ENCODE measurements at places on chromosomes 5 and 9.

DNA sequence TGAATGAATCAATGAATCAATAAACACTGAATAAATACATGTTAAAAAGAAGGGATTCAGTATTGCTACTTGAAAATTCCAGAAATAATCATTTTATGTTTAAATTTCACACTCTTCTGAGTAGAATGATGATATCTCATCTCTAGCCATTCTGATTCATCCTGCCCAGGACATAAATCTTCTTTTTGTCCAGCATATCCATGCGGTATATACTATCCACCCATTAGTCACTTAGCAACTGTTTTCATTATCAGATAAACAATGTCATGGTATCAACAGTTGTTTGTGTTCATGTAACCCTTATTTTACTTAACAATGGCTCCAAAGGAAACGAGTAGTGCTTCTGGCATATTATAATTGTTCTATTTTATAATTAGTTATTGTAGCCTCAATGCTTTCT is 432.4 kb upstream of the SMC2 start:
- no peak for DNase-seq

- DNase-seq, result no peak
Observed at GRCh38 chr5:135038205-135038812, 4.3 kb upstream of the PITX1 start.

DNA sequence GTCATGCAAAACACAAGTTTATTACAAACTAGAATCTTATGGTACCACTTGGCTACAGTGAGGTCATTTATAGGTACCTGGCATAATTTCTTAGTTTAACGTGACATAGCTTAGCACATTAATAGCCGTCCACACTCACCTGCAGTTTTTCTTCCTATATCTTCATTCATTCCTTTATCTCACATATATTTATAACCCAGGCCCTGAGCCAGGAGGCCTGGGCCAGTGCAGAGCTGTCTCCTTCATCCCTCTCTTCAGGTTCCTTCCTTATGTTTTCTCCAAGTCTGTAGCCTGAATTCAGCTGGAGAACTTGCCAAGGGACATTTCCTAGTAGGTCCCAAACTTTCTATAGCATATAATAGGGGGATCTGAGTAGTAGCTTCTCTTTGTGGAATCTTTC is 367.9 kb upstream of the SGCD start:
- DNase-seq, result no peak

- DNase-seq, result no peak
Observed at GRCh38 chr9:37984672-37985611, 81.0 kb upstream of the SLC25A51 start.

DNA sequence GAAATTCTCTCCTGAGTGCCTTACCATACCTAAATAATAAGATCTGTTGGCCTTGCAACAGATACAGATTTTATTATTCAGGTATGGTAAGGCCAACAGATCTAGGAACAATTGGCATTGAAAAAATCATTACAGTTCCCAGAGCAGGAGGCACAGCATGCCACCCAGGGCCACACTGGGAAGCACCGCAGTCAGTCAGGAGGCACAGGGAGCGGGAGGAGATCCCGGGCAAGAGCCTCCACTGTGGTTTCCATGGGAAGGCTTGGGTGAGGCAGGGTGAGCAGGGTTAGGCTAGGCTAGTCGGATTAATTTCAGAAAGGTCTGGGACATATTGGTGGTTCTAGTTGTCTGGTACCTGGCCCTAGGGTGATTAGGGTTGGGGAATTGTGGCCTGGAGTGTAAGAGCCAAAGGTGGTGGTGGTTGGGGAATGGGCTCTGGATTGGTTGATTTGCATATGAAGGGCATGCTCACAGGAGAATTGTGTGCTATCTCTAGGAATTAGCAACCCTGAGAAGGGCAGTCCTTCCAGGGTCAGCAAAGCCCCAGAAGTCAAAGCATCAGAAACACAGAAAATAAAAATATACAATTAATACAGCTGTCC is 111.4 kb downstream of the PDE8B start:
- no peak for DNase-seq

- DNase-seq, result no peak
Observed at GRCh38 chr5:51829230-51829629, 446.0 kb downstream of the ISL1 start.

DNA sequence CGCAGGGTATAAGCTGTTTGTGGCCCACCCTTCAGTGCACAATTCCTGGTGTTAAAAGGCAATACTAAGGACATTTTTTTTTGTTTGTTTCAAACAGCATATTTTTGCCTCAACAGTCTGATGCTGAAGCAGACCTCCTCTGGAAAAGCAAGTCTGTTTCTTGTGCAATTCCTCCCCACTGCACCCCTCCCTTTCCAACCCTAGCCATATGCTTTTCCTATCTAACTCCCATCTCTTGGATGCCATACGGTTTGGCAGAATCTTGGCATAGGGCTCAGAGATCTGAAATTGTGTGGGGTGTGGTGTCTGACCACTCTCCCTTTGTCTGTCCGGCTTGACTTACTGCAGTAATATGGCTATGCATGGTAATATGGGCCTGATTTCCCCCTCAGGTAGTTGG is 161.6 kb downstream of the TMEM38B start:
- DNase-seq, result no peak

- no peak for DNase-seq
Observed at GRCh38 chr5:10700516-10700915, 60.5 kb downstream of the DAP start.

DNA sequence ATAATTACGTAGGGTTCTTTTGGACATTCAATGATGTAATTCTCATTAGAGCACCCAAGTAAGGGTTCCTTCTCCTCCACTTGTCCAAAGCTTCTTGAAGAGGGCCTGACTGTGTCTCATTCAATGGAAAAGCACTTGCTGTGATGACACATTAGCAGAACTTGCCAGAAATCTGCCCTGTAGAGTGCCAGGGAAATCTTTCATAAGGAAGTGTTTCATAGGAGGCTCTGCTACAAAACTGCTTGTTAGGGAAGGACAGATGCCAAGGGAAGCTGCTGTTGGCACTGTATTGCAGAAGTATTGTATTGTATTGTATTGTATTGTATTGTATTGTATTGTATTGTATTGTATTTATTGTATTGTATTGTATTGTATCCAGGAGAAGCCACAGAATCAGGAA is 45.5 kb upstream of the MPDZ start:
- DNase-seq, result no peak

GRCh38 chr9:93390953-93391515 is 60.5 kb upstream of the FAM120A start:
- DNase-seq, result no peak

GRCh38 chr9:4734150-4734549 is 6.9 kb downstream of the AK3 start:
- no peak for DNase-seq

DNA sequence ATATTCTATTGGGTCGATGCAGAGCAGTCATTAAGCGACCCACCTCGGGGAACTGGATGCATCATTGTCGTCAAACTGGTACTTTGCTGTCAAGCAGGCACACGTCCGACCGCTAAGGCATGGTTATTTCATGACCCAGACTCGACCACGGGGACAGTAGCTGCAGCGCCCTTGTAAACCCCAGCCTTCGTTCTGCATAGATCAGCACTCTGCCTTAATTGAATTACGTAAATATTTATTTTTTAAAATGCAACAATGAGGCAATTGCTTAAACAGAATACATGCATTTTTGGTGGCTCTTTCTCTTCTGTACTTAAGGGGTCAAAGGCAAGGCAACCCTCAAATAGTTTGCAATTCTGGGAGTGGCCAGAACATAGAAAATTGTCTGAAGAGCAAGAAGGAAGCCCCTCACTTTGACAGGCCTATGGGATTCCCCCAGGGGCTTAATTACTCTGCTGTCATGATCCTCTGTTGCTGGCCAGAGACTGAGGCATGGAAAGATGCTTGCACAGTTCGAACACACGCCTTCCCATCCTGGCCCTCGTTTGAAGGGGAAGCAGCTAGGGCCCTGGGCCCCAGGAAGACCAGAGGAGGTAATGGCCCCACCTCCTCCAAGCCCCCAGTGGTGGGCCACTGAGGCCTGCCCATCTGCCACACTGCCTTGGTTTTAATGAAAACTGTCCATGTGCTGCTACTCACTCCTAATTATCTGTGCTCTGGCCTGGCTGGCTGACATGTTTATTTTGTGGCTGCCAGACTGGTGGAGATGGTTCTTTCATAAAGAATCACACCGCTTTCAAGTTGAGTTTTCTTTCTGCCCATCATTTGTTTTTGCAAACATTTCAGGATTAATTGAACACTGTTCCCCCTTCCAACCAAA is 169.7 kb upstream of the MAST4 start:
- DNase-seq, result no peak

DNA sequence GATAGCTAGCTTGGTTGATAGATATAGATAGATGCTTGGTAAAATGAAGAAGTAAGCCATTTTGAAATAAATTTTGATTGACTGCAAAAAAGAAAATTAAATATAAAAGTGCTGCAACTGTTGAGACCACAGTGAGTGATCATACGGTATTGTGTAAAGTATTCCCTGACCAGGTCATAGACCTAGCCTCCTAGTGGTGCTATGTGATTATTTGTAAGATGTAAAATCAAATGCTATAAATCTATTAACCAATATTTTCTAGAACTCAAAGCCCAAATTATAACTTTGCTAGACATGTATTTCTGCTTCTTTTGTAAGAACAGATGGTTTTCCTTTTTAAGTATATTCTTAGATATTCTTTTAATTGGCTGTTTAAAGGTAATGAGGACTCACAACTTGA is 480.2 kb upstream of the PTPRD start:
- DNase-seq, result no peak

DNA sequence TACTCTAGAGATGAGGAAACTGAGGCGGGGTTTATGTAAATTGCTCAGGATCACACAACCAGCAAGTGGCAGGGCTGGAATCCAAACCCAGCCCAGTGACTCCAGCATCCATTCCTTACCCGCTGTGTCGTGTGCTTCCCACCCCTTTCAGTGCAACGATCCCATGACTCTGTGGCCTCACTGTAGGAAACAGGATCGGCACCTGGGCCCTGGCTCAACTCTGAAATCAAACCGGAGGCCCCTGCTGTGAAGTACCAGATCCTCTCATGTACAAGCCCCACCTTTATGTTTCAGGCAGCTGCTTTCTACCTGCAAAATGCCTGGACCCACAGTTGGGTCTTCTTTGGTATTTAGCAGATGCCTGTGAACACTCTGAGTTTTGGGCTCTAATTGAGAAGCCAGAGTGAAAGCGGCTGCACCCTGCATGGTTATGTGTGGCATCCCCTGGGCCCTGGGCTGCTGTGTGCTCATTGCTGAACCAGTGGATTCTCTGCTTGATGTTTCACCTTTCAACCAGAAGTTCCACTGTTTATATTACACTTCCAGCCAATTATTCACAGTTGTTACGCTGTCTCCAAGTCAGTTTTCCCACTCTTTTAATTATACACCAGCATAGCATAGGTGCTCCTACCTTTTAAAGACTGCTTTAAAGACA is 36.7 kb downstream of the ABLIM3 start:
- DNase-seq, result no peak

DNA sequence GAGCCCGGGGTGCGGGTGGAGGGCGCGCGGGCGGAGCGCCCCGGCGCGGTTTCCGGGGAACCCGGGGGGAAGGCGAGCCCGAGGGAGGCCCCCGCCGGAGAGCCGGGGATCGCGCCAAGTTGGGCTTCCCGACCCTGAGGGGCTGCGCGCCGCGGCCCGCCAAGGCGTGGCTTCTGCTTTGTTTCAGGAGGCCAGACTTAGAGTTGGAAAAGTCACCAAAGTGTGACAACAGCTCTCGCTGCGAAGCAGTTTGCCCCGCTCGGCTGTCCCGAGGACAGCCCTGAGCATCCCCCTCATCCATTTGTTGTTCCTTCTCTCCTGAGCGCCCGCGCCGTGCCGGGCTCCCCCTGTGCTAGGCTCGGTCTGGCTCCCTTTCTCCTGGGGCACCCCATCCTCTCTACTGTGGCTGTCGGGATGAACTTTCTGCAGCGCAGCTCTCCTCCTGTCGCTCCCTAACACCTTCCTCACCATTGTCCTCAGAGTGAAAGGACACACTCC is 410 bp downstream of the GLIPR2 start:
- no peak for DNase-seq

GRCh38 chr5:13976223-13976622 is 31.7 kb upstream of the DNAH5 start:
- no peak for DNase-seq

DNA sequence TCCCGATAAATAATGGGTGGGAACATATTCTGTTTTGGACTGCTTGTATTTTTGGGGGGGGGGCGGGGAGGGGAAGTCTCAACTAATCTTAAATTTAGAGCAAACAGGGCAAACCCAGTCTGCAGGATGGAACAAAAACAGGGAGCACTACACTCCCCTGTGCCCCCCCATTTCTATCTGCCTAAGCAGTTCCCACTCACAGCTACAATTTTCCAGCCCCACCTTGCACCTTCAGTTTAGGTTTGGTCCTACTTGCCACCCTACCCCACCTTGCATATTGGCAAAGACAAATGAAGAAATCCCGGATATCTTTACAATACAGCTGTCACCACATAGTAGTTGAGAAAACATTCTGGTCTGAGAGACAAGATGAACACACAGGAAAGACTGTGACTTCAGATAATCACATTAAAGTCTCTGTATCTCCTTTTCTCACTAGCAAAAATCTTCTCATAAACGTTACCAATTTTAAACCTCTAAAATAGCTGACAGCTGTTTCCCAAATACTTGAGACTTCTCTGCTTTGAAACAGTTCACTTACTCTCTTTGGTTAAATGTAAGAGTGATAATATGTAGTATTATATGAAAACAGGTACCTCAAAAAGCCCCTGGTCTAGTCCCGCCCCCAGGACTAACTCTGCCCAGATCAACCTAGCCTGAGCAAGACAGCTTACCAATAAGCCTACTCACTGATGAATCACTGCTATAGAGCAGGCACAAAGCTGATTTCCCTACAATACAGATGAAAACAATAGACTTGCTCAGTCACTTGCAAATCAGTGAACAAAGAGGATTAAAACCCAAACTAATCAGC is 5.2 kb upstream of the RAPGEF6 start:
- peak; percentile 6 for DNase-seq

GRCh38 chr5:6322163-6322713 is 56.1 kb downstream of the MED10 start:
- no peak for DNase-seq

DNA sequence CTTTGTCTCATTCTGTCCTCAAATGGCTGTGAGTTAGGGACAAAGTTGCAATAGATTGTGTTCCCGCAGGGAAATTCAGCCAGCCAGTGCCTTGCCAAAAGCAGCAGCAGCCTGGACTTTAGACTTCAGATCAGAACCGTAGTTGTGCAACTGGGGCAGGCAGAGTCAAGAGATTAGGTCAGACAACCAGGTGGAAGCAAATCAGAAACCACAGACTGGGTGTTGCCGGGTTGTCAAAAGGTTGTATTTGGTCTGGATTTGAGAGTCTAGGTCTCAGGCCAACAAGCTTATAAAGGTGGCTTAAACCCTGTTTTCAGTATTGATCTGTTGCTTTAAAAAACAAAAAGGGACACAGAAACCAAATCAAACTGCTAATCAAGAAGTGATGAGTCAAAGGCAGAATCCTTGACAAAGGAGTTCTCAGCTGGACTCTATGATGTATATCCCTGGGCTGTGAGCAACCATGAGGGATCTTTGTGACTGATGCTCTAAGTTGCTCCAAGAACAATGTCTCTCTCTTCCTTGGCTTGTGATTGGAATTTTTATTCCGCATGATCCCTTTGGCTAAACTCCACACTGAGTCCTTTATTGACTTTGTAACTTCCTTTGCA is 20.9 kb downstream of the RFK start:
- DNase-seq, result no peak

GRCh38 chr5:127410959-127411358 is 106.5 kb upstream of the PRRC1 start:
- DNase-seq, result no peak

- DNase-seq, result no peak
Observed at GRCh38 chr5:123439709-123440108, 16.5 kb upstream of the CEP120 start.

GRCh38 chr5:1249366-1250280 is 24.4 kb downstream of the SLC6A18 start:
- no peak for DNase-seq
